Activated CD8-positive, alpha-beta memory T cell treated with anti-CD3 and anti-CD28 coated beads, Interleukin-2, amount 10 ng/mL, durations not matched to agents 7 days and 5 days (primary cell): ENCODE measurements at places on chromosomes 7 and 10.

GRCh38 chr7:72492461-72493065, 80.4 kb upstream of the CALN1 start:
- no peak for DNase-seq

DNA sequence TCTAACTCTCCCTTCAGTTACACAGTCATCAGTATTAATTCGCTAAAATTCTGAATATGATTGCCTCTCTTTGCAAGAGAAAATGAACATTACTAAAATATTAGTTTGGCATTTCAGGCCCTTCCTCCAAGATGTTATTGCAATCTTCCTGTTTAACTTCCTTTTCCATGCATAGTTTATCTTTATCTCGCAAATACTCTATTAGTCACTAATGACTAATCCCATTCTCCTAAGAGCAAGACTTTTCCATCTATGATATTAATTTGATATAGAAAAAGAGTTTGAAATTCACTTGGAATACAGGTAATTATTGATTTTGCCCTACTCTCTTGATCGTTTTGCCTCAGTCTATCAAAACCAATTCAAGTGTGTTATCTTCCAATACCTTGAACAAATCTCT, 41.8 kb upstream of the SEMA3A start:
- no peak for DNase-seq

DNA sequence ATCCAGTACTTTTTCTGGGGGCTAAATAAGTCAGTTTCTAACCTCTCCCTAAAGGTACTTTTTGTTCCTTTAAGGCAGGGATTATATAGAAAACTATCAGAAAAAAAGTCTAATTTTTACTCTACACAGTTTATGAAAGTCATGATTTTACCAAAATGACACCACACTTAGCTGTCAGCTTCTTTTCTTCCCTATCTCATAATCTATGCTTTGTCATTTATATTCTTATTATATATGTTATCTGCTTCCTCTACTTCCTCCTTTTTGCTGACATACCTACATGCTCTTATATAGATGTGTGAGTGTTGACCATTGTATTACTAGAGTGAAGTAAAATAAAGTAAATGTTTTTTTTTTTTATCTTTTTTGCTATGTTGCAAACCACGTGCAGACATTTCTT, 203.9 kb upstream of the CHRM2 start:
- DNase-seq, result no peak

GRCh38 chr10:14775656-14776055, 959 bp upstream of the FAM107B start:
- no peak for DNase-seq

DNA sequence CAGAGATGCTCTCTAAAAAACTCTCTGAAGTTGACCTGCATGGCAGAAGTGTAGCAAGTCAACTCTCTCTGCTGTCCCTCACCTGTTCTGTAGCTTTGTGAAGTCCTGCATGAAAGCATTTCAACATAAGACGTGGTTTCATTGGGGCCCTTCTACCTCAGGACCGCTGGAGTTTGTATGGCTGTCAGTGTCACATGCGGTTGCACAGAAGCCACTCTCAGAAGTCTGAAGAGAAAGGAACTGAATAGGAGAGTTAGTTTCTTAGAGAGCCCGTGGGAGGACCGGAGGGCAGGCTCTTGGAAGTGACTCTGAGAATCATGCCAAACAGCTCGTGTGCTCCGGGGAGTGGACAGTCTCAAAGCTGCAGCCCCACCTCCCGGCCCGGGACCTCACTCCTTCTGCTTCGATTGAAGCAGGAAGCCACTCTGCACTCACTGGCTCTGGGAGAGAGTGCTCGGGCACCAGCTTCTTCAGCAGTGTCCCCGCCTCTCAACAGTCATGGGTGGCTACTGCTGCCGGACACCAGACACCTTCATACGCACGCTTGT, 486.7 kb downstream of the SDK1 start:
- no peak for DNase-seq

DNA sequence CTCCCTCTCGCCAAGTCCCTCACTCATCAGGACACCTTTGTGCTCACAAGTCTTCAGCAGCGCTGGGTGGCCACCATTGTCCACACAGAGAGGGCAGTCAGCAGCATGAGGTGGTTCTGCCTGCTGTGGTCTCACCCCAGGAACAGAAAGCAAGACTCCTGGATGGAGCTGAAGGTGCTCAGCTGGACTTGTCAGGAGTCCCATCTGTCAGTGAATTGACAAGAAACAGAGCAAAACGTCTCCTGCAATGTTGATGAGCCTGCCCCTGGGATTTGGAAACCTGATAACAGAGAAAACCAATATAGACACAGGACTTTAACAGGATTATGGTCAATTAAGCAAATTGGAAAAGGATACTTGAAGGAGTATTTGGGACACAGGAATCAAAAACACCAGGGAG, 122.2 kb upstream of the PRSS58 start:
- DNase-seq, result no peak

DNA sequence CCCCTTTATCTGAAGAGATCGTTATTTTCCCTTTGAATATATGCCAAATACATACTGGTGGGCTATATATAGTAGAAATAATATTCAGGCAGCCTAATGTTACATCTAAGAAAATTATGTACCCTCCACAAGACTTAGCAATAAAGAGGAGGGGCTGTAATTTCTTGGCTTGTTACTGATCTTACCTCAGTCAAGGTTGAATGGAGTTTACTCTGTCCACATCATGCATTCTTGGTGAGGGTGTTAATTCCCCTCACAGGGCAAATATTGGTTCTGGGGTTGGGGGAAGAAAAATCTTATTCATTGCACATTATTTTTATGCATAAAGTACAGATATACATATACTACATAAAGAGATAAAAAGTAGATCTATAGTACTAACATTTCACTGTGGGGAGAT, 145.8 kb upstream of the ANK3 start:
- no peak for DNase-seq

- no peak for DNase-seq
These were observed 23.4 kb downstream of the EBF3 start for GRCh38 chr10:129940617-129941198.

GRCh38 chr7:35185908-35186731, 67.8 kb downstream of the TBX20 start:
- DNase-seq, result no peak

- DNase-seq, result no peak
These were observed 33.0 kb downstream of the ZNF33A start for GRCh38 chr10:38043516-38043915.

GRCh38 chr10:72567421-72567820, 58.5 kb downstream of the MICU1 start:
- no peak for DNase-seq

DNA sequence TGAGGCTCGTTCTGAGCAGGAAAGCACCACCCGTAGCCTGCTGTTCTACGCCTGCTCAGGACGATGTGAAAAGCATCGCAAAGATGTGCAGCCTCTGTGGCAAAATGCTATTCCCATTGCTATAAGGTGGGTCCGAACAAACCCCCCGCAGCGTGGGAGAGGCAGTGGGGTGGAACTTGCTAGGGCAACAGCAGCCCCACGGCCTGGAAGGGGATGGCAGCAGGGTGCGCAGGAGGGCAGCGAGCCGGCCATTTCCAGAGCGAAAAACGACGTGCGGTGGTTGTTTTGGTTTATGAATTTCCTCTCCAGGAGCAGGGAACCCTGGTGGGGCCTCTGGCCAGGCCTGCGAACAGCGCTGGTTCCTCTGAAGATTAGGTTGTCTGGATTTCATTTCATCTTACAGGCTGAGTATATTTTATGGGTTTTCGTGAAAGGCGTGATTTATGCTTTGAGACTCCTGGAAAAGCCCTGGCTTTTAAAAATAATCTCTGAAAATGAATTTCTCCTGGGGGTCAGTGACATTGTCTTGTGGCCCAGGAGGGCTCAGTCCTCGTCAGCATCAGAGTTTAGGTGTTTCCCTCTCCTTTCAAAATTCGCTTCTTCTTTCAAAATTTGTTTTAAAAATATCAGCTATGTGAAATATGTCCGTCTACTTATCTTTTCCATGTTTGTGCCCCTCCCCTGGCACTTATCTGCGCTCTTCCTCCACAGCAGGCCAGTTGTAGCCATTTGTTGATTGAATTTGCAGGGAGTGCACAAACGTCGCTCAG, 42.3 kb upstream of the UBE3C start:
- no peak for DNase-seq

DNA sequence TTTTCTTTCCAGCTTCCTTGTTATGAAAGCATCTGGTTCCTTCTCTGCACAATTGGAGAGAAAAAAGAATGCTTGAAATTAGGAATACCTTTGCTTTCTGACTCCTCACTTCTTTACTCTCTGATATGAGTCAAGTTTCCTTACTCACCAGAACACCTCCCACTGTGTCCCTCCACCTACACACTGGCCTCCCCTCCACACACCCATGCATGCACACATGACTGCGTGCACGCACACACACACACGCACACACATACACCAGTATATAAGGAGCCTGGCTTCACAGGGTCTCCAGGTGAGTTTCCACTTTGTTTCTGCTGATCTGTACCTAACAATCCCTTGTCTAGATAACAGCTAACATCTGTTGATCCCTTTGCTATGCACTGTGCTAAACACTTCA, 11.4 kb upstream of the PTER start:
- DNase-seq, result no peak

GRCh38 chr7:82534684-82535083, 91.1 kb upstream of the CACNA2D1 start:
- no peak for DNase-seq

DNA sequence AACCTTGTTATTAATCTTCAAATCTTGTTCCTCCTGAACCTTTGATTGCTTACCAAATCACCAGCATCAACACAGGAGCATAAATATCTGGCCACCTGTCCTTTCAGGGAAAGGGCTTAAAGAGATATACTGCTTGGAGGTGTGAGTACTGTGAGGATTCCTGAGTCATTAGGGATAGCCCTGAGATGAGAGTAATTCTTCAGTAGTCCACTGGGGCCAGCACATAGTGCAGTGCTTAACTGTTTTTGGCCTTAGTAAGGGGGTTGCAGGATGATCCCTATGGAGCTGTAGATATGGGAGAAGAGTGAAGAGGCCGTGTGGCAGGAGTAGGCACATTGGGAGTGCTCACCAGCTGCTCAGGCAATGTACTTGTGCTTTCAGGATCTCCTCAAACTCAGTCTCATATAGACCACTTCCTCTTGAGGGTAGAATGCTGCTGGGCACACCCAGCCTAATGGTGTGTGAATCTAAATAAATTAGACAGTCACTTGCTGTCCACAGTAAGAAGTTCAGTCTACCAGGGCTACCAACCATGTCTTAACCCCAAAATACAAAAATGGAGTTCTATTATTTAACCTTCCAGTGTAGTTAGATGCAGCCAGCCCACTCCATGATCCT, 26.5 kb upstream of the GPR141 start:
- no peak for DNase-seq
